NCI-H1092 treated with DMSO at 0.1 percent for 48 hours (cell line): ENCODE measurements at places on chromosomes 3 and 15.
A peak's percentile ranks its signal among the peaks of the same experiment; 100 is the strongest.

GRCh38 chr3:113211330-113212149 lies at the start of gene BOC:
TSS of gene BOC (plus strand) at chr3:113211557. CDS start at chr3:113249803, 38,246 bp downstream.
- DNase-seq = peak; percentile 36

DNA sequence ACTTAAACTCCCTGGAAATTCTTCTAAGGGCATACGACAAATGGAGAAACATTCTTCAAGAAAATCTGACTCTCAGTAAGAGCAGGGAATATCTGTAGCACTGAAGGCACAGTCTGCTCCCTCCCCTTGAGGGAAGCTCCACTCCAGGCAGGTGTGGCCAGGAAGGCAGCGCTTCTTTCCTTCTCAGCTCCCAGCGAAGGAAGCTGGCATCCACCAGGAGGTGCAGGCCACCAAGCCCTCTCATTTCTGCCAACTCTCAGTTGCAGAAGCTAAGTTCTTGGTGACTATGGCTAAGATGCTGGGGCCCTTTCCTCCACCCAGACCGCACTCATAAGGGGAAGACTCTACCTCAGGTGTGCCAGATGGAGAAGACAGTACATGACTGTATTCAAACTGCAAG lies 37.7 kb upstream of the SLC41A3 start:
- no peak for DNase-seq

GRCh38 chr15:64355348-64355943 lies 527 bp downstream of the CSNK1G1 start:
- peak; percentile 7 for DNase-seq

DNA sequence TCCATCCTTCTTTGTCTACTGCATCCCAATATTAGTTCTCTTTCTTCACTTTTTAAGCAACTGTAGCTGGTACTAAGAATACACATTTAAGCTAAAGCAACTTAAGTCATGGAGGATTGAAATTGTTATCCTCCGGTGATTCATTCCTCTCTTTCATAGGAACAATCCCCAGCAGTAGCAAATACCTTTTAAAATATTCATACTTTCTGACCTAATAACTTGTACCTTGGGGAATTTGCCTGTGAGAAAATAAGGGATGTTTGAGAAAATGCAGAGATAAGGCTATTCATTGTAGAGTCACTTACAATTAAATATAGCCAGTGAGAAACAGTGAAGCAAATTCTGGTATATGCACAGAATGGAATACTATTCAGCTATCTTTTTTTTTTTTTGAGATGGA lies 66.0 kb downstream of the VPS13C start:
- DNase-seq = no peak

DNA sequence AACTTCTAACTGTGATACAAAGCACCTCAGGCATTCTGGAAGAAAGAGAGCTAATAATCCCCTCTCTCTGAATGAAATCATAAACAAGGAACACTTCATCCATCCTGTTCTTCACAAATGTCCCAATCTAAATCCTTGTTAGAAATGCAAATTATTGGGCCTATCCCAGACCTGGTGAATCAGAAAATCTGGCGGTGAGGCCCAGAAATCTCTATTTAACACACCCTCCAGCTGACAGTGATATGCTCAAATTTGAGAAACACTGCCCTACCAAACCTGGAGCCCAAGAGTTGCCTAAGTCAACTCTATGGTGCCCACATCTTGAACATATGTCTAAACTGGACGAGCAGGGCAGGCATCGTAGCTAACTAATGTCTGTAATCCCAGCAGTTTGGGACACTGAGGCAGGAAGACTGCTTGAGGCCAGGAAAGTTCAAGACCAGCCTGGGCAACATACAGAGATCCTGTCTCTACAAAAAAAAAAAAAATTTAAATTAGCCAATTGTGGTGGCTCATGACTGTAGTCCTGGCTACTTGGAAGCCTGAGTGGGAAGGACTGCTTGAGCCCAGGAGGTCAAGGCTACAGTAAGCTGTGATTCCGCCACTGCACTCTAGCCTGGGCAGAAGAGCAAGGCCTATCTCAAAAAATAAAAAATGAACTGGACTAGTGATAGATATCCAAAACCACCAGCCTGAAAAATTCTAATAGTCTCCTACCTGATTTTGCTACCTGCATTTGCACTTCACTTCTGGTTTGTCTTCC lies 23.1 kb downstream of the SCAP start:
- no peak for DNase-seq

DNA sequence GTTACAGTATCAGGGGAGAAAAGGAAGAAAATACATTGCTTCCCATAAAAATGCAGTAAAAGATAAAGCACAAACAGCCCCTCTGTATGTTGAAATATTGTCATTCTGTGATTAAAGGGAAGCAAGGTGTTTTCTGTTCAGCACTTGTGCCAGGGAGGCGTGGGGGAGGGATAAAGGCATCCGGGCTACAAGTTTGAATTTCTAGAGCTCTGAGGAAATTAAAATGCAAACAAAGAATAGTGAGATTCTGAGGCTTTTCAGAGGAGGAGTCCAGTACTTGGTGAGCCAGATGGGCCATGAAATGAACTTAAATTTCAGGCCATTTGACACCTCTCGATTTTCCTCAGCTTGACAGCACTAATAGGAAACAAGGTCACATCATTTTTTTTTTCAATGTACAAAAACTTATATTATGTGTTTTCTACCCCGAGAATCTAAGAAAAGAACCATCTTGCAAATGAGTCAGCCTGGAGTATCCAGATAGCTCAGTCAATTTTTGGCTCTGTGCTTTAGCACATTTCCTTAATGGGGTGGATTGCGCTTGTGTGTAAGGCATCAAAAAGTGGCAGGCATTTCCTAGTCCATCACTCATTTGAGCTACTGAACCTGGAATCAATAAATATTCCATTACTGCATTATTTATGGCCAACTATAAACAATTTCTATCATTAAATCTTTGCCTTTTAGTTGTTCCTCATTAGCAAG lies 640.8 kb upstream of the TBL1XR1 start:
- no peak for DNase-seq

- no peak for DNase-seq
These were observed 7.3 kb downstream of the ACOX2 start for GRCh38 chr3:58529516-58530353.

GRCh38 chr3:172107403-172107802 lies 68.0 kb downstream of the FNDC3B start:
- no peak for DNase-seq

- peak; percentile 4 for DNase-seq
These were observed at the start of gene SQOR for GRCh38 chr15:45634432-45635190. TSS of gene SQOR (plus strand) at chr15:45635029. CDS start at chr15:45658924, 23,895 bp downstream.
